Panc1 (cell line): ENCODE measurements at places on chromosomes 16 and 17. TPM values are rescaled to one million over a fixed set of nuclear protein-coding genes. Genes with fewer than 3 reads are reported as not detected.

The BAHCC1 gene
- 77.4 TPM for total RNA-seq

The LRRC75A gene
- total RNA-seq = 1.2 TPM

The CACNG4 gene
- total RNA-seq = 40.3 TPM

The TOX3 gene
- total RNA-seq = 3.4 TPM

The MT3 gene
- total RNA-seq = not detected

The AURKB gene
- 85.8 TPM for total RNA-seq

The SPAG5 gene
- 152 TPM for total RNA-seq

The HOXB1 gene
- not detected for total RNA-seq

The PRAC1 gene
- total RNA-seq = not detected

The CDC42EP4 gene
- 65.9 TPM for total RNA-seq

The HBZ gene
- total RNA-seq = 1.1 TPM

The TEX14 gene
- not detected for total RNA-seq

The NPIPB2 gene
- total RNA-seq = 10.3 TPM

The GPATCH8 gene
- 30.8 TPM for total RNA-seq

The MRM1 gene
- 7.8 TPM for total RNA-seq

The SEPTIN12 gene
- total RNA-seq = not detected
